ENCODE measurements at places on chromosomes 5 and 9.

DNA sequence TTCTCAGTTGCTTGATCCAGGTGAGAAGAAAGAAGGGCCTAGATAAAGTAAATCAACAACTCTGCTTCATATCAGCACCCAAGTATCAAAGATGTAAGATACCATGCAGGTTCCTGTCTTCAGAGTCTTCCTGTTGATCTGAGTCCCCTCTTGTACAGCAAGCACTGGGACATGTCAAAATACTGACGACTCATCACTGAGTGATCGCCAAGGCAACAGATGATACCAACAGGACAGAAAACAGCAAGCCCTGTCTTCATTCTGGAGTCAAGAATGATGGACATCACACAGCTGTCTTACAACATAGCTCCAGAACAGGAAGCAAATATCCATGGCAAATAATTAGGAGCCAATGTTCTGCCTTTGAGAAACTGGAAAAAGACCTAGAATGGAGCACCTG lies 83.7 kb downstream of the TARS1 start:
- DNase-seq, result no peak

DNA sequence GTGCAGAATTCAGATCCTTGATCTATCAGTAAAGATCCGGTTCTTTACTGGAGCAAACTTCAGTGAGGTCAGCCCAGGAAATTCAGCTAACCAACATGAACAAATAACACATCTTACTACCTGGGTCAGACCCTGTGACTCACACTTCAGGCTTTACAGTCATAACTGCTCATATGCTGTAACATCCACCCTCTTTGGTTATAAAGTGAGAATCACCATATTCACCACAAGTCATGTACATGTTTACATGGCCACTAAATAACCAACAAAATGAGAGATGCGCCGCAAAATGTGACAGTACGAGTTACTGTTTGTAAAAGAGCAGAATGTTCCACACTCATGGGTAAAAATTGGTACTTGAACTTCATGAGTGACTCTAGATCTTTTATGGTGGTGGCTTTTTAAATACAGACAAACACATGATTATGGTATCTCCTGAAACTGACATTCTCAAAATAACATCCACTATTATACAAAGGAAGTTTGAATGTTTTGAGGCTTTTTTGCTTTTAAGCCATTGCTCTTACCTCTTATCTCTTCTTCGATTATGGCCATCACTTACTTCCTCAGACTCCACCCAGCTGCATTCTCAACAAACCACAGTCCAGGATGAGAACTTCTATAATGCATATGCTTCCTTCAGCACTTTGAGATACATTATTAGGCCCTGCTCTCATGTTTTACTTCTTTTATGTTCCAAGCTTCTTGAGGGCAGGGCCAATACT lies 516.6 kb downstream of the RAB3C start:
- DNase-seq, result peak; percentile 49

GRCh38 chr5:154721481-154722058 lies 33.6 kb upstream of the LARP1 start:
- no peak for DNase-seq

DNA sequence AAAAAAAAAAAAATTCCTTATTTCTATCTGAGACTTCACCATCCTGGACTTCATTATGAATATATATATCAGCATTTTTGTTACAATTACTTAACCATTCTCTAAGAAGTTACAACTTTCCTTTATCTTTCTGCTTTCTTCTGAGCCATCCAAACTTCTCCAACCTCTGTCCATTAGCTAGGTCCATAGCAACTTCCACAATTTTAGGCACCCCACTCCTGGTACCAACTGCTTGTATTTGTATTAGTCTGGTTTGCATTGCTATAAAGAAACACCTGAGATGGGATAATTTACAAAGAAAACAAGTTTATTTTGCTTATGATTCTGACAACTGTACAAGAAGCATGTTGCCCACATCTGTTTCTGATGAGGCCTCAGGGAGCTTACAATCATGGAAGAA lies 182.1 kb downstream of the CDH9 start:
- DNase-seq, result no peak

- no peak for DNase-seq
These were observed 54.7 kb upstream of the TSLP start for GRCh38 chr5:111016801-111017200.

DNA sequence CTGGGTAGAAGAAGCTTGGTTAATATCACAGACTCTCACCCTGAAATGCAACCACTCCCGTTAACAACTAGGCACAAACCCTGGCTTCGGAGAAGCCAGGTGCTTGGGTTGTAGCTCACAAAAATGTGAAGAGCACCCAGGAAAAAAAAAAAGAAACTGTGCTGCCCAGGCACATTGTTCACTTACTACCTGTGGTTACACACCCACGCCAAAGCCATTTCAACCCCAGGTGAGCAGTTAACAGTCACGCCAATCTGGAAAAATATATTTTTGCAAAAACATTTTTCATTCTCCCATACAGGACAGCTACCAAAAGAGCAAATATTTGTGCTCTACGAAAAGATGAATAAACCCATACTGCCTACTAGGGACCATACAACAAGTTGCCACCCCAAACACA lies 49.2 kb downstream of the SIL1 start:
- no peak for DNase-seq

DNA sequence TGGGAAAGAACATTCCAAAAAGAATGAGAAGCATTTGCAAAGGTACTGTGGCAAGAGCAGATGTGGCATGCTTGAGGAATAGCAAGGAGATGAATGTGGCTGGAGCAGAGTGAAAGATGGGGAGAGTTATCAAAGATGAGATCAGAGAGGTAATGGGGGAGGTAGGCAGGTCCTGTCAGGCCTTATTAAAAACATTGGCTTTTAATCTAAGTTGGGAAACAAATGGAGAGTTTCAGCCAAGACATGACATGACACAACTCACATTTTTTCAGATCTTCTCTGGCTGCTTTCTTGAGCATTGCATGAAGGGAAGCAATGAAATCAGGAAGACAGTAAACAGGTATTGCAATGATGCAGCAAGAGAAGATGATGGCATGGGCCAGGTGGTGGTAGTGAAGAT lies 120.3 kb downstream of the MUSK start:
- DNase-seq, result no peak

DNA sequence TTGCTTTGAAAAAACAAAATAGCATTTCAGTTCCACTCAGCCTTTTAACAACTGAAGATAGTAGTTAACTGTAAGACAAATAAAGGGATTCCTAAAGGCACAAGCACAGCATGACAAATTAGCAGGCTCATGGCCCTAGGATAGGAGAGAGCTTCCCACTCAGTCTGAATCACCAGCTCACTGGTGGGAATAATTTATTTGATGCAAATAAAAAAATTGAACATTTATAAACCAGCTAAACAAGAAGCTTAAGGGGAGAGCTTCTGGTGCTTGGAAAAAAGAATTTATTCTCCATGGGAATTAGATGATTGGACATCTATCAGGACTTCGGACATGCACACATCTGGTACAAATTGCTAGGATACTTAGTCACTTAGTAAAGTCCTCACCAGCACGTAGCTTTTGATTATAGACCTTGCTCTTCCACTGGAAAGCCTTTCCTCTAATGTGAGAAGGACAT lies 294.1 kb upstream of the TNC start:
- DNase-seq, result no peak

DNA sequence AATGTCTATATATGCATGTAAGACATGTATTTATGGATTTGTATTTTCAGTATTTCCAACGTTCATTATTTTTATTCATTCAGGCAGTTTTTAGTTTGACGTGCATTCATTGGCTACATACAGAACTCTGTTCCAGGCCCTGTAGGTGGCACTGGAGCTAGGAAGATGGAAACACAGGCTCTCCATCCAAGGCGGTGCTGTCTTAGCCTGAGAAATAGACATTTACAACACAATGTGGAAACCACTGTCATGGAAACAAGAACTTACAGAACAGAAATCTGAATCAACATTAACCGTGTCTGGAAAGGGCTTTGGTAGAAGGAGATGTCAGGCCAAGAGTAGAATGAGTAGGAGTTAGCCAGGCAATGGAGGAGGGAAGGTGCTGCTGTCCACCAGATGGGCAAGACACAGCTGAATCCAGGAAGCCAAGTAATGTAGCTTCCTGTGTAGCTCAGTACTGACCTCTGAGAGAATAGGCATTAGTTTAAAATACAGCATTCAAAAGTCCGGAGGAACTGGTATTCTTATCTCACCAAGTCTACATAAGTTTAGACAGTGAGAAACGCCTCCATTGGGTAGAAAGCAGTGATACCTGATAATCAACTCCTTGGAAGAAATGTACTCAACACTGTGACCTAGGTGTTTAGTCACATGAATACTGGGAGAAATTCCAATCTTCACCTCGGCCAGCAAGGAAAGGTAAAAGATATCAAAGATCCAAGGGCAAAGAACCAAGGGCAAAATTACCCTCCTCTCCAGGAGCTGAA lies 388.6 kb upstream of the CDH6 start:
- DNase-seq, result no peak

GRCh38 chr5:34831303-34831702 lies 7.7 kb upstream of the TTC23L start:
- no peak for DNase-seq

- DNase-seq, result no peak
These were observed 642.9 kb downstream of the MAT2B start for GRCh38 chr5:164148292-164148691.

DNA sequence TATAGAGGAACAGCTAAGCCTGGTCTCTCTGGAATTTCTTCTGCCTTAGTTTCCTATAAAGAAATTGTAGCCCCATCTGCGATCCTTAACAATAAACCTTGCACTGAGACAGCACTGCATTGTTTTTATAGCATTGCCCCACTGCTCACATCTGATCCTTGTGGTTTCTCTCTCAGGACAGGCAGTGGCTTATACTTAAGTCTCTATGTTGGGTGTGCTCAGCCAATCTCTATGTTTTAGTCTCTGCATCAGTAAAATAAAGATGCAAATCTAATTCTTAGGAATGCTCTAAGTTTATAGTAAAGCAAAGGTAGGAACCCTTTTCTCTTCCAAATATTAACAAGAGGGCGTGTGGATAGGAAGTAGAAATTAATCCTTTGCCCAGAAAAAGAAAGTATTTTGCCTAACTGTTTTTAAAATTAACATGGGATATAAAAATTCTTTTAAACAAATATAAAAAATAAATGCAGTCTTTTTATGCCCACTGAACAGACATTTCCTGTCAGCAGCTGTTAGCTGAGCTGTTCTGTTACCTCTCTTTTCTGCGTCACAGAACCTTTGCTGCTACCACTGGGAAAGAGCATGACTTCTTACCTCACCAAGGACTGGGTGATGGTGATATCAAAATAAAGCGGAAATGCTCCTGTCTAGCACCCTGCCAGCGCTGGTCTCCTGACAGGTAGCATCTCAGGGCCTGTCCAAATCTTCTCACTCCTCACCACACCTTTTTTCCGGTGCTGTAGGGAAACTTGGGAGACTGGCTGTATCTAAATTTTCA lies 29.5 kb downstream of the MRPS27 start:
- no peak for DNase-seq
